NCI-H2081 (cell line): ENCODE measurements at places on chromosomes 4 and X.

GRCh38 chrX:101195442-101196173 lies 24.0 kb upstream of the DRP2 start:
- peak; percentile 23 for DNase-seq

- DNase-seq = no peak
These were observed 27.5 kb downstream of the ENPEP start for GRCh38 chr4:110503270-110504083.

- DNase-seq = no peak
These were observed 26.0 kb upstream of the VSIG1 start for GRCh38 chrX:108018656-108019381.

- peak; percentile 20 for DNase-seq
These were observed 54.4 kb upstream of the LCORL start for GRCh38 chr4:18075823-18076433.

GRCh38 chrX:11992271-11992670 lies 146.0 kb upstream of the FRMPD4 start:
- DNase-seq = no peak

DNA sequence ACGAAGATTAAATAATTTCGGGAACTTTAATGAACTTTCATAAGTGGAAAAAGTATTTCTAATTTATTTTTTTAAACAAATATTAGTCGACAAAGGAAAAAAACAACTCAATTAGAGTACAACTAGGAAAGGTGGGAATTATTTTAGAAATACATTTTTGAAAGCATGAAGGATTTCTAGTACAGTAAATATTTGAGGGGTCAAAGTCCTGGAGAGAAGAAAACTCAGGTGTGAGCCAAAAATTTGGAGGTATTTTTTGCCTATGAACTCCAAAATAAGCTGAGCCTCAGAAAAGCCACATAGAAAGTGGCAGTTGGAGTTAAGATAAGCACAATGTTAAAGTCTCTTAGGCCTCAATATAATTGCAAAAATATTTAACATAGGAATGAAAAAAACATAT lies 2017.3 kb downstream of the C4orf33 start:
- DNase-seq = no peak

GRCh38 chr4:152708361-152708760 lies 28.6 kb upstream of the TMEM154 start:
- DNase-seq = no peak
